ENCODE measurements at places on chromosomes 7 and 10.
A peak's percentile ranks its signal among the peaks of the same experiment; 100 is the strongest.

DNA sequence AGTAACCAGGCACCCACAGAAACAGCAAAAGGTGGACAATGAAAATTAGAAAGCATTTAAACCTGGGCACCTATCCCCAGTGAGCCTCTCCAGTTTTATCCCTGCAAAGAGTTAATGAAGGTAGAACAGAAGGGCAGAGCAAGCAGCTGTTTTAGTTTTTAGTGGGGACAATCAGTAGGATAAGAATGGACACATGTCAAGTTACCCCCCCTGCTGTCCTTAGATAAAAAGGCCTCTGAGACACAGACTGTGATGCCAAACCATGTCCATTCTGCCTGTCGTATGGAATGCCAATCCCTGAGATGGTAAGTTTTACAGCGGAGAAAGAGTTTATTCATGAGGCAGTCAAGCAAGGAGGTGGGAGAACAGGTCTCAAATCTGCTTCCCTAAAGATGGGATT lies 162.6 kb upstream of the AGR3 start:
- DNase-seq, result no peak

DNA sequence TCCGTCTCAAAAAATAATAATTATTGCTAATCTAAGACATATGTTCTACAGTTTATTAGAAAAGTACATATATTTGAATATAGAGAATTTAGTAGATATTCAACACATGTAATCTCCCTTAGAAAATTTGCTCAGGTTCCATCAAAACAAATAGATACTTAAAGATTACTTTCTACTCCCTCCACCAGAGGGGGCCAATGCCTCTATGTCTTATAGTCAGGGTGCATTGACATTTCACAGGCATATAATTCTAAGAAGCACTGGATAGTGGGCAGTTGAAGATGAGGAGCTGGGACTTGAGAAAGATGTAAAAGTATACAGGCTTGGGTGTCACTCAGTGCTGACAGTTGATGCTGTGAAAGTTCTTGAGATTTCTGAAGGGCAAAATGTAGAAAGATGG lies 301.6 kb upstream of the HPS1 start:
- DNase-seq, result peak; percentile 0

DNA sequence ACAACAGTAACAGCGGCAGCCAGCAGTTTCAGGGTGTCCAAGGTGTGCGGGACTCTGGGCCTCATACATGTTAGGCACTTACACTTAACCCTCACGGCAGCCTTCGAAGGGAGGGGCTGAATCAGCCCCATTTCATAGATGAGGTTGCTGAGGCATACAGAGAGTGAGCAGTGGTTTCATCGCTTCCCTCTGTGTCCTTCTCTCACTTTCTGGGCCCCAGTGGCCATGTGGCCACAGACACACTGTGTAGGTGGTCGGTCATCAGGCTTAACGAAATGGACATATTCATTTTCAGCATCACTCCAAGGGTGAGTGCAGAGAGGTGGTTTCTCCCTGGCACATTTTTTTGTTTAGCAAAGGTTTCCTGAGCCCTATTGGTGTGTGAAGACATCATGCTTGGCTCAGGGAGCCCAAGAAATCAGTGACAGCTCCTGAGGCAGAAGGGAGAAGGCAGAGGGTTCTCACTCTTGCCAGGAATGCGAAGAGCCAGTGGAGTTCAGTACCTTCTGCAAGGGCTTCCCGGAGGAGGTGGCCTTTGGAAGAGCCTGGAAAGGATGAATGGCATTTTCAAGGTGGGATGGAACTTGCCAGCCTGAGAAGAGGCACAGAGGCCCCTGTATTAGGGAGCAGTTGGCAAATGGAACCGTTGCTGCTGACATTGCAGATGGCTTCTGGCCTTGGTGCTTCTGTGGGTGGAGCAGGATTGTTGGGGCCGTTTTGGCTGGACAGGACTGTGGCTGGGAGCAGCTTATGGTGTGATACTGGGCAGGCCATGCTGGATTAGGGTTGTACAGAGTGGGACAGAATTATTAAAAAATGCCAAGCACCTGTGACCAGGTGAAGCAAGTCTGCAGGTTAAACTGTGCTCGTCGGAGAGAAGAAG lies 61.7 kb upstream of the PPIF start:
- no peak for DNase-seq

DNA sequence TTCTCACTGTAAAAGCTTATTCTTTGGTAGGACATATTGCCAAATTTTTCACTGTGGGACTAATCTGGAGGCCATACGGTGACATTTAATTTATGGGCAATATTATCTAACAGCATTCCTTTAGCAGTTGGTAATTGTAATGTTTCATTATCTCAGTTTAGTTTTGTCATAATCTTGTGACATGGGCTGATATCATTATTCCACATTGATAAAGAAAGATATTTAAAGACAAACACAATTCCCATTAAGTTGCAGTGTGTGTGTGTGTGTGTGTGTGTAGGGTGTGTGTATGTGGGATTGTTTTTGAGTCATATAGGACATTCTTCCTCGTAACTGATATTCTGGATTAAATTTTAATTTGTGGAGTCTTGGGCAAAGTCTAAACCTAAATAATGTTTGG lies 238.5 kb downstream of the PRKG1 start:
- DNase-seq, result no peak

- DNase-seq, result no peak
Measured at GRCh38 chr7:53684693-53685092, 649.3 kb downstream of the POM121L12 start.

- no peak for DNase-seq
Measured at GRCh38 chr7:66182920-66183319, 22.2 kb upstream of the TPST1 start.

GRCh38 chr10:127524229-127524628 lies 24.9 kb upstream of the NPS start:
- no peak for DNase-seq
